Activated effector memory CD4-positive, alpha-beta T cell treated with Interleukin-2 at 50 U/mL for 16 hours (primary cell): ENCODE measurements at places on chromosomes 2 and 18.

- no peak for DNase-seq
Observed at GRCh38 chr2:18799397-18799796, 210.0 kb upstream of the NT5C1B start.

DNA sequence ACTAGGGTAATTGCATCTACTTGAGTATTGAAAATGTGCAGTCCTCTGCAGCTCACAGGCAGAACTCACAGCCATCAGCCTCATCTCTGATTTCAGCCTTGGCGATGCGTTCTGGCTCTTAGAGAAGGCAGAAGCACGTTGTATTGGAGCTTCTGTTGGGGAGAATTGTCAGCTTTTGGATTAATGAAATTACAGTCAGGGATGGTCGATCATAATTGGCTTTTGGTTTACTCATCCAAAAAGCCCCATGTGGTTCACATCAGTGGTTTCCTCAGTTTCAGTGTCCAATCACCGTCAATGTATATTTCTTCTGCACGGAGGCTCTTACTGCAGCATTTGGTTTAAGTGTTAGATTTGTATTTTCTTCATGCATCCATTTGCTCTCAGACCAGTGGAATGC is 218.5 kb upstream of the SOX11 start:
- no peak for DNase-seq

DNA sequence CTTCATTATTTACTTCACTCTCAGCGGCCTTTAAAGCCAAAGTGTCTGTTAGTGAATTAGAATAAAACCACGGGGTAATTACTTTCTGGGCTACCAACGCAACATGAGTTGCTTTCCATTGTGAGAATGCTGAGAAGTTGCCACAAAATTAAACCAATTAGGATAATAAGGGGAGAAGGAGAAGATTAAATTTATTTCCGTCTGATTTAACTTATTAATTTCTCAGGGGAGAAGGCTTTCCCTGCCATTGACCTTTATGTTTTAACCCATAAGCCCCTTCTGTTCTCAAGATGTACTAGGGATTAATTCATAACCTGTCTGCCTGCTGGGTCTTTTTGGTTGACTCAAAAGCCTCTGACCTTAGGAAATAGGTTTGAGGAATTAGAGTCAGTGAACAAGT is 42.3 kb upstream of the IGFBP5 start:
- DNase-seq, result no peak

DNA sequence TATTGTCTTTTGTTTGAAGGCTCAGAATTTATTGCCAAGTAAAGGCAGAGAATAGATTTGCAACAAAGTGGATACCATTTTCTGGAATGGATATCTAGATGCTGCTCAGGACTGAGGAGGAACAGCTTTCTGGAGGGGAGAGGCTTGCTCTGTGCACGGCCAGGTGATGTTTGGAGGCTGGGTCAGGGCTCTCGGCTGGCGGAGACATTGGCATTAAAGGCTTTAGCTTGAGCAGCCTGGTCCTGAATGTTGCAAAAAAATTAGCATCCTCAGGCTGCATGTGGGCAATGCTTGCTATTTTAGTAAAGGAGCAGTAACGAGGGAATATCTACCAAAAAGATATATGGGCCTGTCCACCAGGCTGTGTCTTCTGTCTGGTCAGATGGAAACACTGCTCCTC is 20.4 kb downstream of the RNF144A start:
- DNase-seq, result no peak

DNA sequence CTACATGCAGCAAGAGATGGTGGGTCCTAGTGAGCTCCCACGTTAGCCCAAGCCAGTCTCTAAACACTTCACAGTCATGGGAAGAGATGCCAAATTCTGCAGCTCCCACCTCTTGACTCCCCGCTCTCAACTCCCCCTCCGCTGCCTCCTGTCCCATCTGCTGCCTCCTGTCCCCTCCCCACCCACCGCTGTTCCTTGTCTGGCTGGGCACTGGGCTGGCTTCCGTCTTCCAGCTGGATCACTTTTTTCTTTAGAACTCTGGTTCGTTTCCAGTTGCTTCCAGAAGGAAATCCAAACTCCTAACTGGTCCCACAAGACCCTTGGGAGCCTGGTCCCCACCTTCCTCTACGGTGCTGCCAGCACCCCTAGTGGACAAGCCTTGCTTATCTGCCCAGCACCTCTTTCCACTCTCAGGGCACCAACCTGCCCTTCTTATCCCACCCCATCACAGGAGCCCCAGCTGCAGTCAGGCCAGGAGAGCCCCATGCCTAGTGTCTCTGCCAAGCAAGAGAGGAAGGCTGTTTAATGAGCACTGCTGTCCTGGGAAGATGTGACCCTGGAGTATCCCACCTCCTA is 12.1 kb upstream of the TWIST2 start:
- DNase-seq, result no peak

GRCh38 chr2:147374423-147374811 is 470.4 kb upstream of the ACVR2A start:
- DNase-seq, result no peak

- DNase-seq, result no peak
Observed at GRCh38 chr2:203689426-203690116, 16.9 kb upstream of the CD28 start.

- DNase-seq, result no peak
Observed at GRCh38 chr18:61929881-61930640, 37.3 kb upstream of the RNF152 start.

- DNase-seq, result no peak
Observed at GRCh38 chr2:168801961-168802858, at the start of gene NOSTRIN. TSS of gene NOSTRIN (plus strand) at chr2:168802637. CDS start at chr2:168802647, 10 bp downstream.

- DNase-seq, result no peak
Observed at GRCh38 chr2:205996161-205996560, 89.8 kb downstream of the INO80D start.

- DNase-seq, result no peak
Observed at GRCh38 chr2:240956171-240956934, 42.1 kb upstream of the SNED1 start.

DNA sequence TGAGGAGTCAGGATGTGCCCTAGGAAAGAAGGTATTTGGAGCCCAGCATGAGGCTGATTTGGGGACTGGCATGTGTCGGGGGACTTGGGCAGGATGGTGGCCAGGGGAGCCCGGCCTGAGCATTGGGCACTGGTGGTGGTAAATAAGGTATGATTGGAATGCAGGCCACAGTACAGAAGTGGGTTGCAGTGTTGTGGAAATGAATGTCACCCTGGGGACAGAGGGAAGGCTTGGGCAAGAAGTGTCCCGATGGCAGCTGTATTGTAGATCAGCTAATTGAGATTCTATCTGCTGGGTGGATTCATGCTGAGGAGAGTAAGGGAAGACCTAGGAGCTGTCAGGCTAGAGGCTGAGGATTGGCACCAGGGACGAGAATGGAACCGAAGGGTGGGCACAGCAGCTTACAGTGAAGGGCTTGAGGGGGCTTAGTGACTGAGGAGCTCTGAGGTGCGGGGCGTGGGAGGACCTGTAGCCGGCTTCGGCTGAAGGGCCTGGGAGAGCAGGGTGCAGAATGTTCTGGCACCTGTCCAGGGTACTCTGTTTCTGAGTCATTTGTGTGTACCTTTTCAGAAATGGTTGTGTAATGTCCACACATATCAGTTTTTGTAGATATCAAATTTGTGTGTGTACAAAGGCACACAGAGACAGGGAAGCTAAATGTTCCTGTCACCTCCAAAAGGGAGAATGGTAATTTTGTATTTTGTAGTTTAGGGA is 170.2 kb downstream of the PRKCE start:
- DNase-seq, result no peak

DNA sequence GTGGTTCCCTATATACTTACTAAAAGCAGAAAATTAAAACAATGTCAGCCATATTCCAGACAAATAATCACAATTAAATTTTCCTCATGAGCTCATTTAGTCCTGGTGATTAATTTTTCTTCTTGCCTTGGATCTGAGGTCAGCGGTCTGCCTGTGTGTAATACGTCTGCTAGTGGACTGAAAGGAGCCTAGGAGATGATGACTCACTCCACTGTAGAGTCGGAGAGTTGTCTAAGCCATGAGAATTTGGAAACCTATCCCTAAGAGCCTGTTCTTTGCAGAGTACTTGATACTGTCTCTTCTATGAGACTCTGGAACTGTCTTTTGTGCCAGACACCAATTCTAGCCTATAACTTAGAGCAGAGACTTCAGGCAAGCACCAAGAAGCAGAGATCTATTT is 94.2 kb upstream of the RAB27B start:
- DNase-seq, result no peak

- DNase-seq, result no peak
Observed at GRCh38 chr2:68689553-68690537, 44.8 kb upstream of the ARHGAP25 start.

DNA sequence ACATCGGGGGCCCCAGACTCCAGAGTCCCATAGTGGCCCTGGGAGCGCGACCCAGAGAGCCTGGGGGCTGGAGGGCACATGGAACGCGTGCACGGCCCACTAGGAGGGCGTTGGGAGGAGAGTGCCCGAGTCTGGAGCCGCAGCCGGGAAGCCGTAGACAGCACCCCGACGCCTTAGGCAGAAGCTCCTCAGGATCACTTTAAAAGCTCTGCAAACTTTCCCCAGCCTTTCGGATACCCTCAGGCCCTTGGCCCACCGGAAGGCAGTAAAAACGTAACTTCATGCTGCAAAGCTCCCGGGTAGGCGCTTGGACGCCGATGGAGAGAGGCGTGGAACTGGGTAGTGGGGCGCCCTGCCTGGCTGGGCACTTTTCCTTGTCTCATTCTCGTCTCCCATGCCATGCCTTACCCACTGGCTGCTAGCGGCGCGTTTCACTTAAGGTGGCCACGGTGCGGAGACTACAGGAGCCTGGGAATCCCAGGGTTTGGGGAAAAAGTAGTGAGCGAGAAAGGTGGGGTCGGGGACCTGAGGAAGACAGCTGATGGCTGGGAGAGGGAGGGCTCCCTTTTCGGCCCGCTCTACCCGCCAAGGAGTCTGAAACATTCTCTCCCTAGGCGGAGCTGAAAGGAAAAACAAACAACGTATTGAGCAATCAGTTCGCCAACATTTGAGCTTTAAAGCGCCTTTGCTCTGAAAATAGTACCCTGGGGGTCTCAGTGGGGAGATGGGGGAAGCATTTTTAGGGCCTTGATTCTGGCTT is 141.8 kb downstream of the MEIS1 start:
- no peak for DNase-seq

DNA sequence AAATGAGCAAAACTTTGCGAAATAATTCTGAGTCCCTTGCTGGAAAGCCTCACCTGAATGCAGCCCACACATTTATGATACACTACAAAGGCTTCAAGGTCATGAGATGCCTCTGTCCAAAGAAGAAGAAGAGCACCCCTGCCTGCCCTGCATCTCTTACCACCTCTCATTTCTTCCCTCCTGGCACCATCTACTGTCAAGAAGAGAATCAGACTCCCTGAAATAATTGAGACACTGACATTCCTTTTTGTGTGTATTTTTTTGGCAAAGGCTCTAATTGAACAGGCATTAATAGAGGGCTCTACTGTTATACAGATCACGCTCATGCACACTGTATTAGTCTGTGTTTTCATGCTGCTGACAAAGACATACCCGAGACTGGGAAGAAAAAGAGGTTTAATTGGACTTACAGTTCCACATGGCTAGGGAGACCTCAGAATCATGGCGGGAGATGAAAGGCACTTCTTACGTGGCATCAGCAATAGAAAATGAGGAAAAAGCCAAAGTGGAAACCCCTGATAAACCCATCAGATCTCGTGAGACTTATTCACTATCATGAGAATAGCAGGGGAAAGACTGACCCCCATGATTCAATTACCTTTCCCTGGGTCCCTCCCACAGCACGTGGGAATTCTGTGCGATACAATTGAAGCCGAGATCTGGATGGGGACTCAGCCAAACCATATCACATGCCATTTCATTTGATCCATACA is 176.3 kb downstream of the ALPK2 start:
- DNase-seq, result no peak

DNA sequence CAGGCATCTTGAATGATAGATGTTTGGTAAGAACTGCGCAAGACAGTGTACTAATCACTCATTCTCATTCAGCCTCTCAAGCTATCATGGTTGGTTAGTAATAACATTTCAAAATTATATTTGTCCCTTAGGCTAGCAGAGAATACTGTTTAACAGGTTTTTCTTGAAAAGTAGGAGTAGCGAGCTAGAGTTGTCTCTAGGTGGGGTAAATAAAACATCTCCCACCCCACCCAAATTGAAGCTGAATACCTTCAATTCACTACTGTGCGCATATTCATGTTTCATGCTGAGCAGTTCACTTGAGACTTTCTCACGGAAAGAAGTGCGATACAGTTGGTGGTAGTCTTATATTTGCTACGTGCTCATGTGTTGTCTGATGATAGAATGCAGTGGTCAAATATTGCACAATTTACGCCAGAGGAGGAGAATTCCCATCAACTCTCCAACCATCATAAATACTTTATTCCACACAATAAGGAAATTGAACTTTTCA is 49.3 kb downstream of the NEDD4L start:
- DNase-seq, result no peak

GRCh38 chr2:237030382-237030781 is 55.3 kb upstream of the COPS8 start:
- DNase-seq, result no peak
